MCF 10A (cell line): ENCODE measurements at places on chromosomes 2 and 18.

DNA sequence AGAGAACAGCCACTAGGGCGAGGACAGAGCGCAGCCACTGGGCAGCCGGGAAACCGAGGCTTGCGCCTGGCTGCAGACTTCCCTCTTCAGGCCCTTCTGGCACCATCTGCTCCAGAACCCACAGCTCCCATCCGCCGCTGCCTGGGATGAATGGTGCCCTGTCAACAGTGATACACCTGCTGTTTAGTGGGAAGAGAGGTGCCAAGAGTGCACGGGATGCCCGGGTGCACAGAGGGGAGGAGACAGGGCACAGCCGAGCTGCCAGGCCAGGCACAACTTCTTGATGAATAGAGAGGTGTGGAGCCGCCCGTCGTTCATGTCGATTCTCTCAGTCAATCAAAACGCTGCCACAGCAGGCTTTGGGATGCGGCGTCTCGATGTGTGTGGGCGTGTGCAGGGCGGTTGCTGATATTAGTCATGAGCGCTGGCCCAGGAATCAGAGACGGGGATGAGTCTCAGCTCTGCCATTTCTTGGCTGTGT is 39.5 kb downstream of the RRM2 start:
- DNase-seq = peak; percentile 84

DNA sequence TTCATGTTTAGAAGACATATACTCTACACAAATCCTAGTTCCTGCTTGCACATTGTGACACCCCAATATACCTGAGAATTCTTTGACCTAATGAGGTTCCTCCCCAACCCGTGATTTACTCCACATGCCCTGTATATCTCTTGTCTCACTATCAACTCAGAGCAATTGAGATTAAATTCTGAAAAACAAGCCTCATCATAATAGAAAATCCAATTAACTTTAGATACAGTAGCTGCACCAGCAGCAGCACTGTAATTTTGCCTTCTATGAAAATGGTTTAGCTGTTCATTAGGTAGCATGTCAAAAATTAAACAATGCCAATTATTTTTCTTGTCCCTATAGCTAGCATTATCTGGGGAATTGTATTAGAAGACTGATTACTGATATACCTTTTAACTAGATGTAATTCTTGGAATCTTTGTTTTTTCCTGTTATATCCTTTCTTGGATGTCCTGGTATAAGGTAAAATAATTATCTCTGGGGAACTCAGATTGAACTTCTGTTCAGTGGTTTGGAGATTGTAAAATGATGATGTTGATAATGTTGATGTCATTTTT is 218.9 kb upstream of the TANK start:
- DNase-seq = no peak

DNA sequence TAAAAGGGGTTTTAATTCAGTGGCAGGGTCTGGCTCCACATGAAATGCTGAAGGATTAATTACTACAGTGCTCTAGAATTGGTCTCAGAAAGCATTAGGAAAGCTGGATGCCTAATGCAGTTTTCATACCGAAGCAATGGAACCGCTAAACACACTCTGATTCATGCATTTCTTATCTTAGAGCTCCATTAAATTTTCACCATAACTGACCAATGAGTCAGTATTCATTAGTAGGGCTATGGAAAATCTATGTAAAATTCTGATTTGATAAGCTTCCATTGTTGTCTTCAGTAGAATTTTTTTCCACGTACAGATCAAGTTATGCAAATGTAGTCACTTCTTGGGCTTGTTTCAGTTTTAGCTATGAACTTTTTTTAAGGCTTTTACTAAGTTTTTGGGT is 359.9 kb downstream of the ARHGAP15 start:
- DNase-seq = no peak

DNA sequence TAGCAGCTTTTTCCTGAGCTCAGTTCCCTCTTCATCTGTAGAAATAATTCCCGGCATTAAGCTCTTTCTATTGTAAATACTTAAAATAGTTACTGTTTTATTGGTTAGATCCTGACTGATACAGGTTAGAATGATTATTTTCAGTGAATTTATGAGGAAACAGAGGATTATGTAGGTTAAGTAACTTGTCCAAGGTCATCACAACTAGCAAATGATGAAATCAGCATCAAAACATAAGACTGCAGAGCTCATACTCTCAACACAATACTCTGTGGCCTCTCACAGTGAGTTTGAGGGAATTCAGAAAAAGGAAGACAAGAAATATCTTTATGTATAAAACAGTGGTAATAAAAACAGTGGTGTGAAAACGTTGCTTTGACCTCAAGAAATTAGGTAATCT is 113.2 kb upstream of the DLX2 start:
- DNase-seq = no peak

DNA sequence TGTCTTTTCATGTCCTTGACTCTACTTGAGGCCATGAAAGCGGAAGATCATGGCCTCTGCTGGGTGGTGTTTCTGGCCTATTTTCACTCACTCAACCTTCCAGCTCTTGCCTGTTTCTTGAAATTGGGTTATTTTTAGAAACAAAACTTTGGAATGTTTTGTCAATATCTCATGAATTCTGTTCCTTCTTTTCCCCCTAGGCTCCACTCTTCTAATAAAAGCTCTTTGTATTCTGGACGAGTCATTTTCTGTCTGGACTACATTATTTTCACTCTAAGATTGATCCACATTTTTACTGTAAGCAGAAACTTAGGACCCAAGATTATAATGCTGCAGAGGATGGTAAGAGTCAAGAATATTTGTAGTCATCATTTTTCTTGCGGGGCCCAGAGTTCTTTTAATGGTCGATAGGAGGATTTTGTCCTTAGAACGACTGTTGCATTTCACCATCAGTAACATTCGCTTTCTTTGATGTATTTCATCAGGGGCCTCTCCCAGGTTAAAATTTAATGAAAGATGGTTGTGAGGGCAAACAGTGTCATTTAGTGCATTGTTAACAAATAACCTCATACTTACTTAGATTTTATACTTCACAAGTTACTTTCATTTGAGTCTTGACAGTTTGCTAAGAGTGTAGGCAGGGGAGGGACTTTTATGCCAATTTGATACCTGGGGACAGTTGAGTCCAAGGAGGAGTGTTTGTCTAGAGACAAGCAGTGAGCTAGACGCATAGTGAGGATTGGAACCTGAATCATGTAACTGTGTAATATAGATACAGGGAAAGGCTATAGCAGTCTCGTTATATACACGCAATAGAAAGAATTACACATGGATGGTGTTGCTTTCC is 64.6 kb downstream of the TRPM8 start:
- DNase-seq = no peak

GRCh38 chr2:152307863-152308262 is 27.1 kb upstream of the FMNL2 start:
- peak; percentile 40 for DNase-seq

- DNase-seq = no peak
Observed at GRCh38 chr2:73415906-73416305, 30.3 kb downstream of the ALMS1 start.

DNA sequence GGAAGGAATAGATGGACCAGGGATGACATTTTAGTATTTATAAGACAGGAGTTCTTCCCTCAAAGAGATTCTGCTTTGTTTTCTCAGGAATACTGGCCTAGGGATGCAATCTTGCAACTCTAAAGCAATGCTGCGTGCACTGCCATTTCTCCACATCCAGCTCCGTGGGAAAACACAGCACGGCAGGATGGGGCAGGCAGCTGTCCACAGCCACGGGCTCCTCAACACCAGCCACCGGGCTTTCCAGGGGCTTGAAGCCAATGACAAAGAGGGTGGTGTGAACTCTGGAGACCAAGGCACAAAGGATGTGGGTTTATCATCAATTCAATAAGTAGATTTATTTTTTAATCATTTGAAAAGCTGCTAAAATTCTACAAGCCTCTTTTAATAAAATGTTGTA is 49.3 kb downstream of the CABYR start:
- DNase-seq = no peak
